ENCODE measurements at places on chromosomes 1 and 21. TPM values are rescaled to one million over a fixed set of nuclear protein-coding genes. Genes with fewer than 3 reads are reported as not detected.
A peak's percentile ranks its signal among the peaks of the same experiment; 100 is the strongest.

GRCh38 chr1:66542314-66542713, 8.4 kb downstream of the SGIP1 start:
- DNase-seq: no peak

- peak; percentile 29 for DNase-seq
Measured at GRCh38 chr1:5994713-5995621, 2.7 kb upstream of the NPHP4 start.

DNA sequence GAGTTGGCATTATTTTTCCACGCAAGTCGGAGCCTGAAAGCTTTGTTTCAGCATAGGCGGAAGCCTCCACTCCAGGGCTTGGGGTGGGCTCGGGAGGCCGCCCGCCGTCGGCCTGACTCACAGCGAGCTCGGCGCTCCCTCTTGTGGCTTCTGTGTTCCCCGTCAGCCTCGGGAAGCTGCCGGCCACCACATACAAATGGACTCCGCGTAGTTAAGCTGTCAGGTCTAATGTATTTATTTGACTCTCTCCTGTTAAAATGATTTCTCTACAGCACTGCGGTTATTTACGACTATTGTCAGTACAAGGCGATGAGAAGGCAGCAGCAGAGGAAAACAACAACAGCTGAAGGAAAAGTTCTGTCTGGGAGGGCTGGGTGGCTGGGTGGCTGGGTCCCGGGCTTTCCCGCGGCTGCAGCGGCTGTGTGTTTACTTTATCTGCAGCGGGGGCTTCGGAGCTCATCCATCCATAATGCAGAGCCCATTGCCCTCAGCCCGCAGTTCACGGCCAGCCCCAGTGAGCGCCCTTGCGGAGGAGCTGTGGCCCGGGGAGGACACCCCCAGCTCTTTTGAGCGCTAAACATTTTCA, 375.7 kb upstream of the CAMK1G start:
- DNase-seq: peak; percentile 77

C1QC gene
- total RNA-seq: 93.5 TPM

ACKR1 gene
- total RNA-seq: 15.9 TPM
